ENCODE measurements at places on chromosomes 1 and 21. TPM values are rescaled to one million over a fixed set of nuclear protein-coding genes. Genes with fewer than 3 reads are reported as not detected.

Gene SLC19A2
- 16.8 TPM for total RNA-seq

Gene AMY1C
- 0.26 TPM for total RNA-seq

Gene ITLN1
- not detected for total RNA-seq

Gene PGLYRP3
- total RNA-seq: 4.6 TPM

Gene FCAMR
- not detected for total RNA-seq

Gene SHE
- total RNA-seq: under 0.01 TPM

Gene GBP6
- 67.2 TPM for total RNA-seq

Gene OR6N1
- not detected for total RNA-seq

Gene DNALI1
- 0.26 TPM for total RNA-seq

Gene LHX8
- not detected for total RNA-seq

Gene UMODL1
- not detected for total RNA-seq

Gene IGFN1
- total RNA-seq: 0.26 TPM

Gene KTI12
- total RNA-seq: 5.6 TPM

Gene NOC2L
- total RNA-seq: 128 TPM

Gene PRR9
- total RNA-seq: not detected

Gene PIK3C2B
- 2.1 TPM for total RNA-seq

Gene ZSWIM5
- under 0.01 TPM for total RNA-seq

Gene CYP4A11
- not detected for total RNA-seq

Gene ITLN2
- total RNA-seq: not detected

Gene CORT
- 0.26 TPM for total RNA-seq

Gene AK5
- total RNA-seq: not detected

Gene FGR
- total RNA-seq: 1.1 TPM

Gene KRTAP27-1
- not detected for total RNA-seq

Gene CD48
- not detected for total RNA-seq

Gene IL19
- not detected for total RNA-seq

Gene HPDL
- total RNA-seq: 0.53 TPM

Gene TENT5C
- total RNA-seq: 1.2 TPM

Gene PRKAA2
- 2.1 TPM for total RNA-seq

Gene TMEM82
- total RNA-seq: not detected

Gene ZBTB21
- total RNA-seq: 12.5 TPM

Gene S100A5
- not detected for total RNA-seq

Gene CHIA
- total RNA-seq: not detected

Gene CBR1
- total RNA-seq: 111 TPM

Gene HTR6
- total RNA-seq: not detected

Gene DNAJC28
- 1.3 TPM for total RNA-seq

Gene MTFR1L
- total RNA-seq: 15.0 TPM

Gene TNFRSF9
- total RNA-seq: 6.1 TPM

Gene SPRR1B
- 91.5 TPM for total RNA-seq

Gene CYP4B1
- total RNA-seq: not detected

Gene HRNR
- under 0.01 TPM for total RNA-seq

Gene ACBD6
- 98.6 TPM for total RNA-seq
